ENCODE measurements at places on chromosomes 3 and 15.

GRCh38 chr3:63324621-63325020 lies 46.5 kb downstream of the SYNPR start:
- DNase-seq: no peak

- DNase-seq: no peak
Measured at GRCh38 chr3:190000861-190001196, 119.9 kb downstream of the P3H2 start.

DNA sequence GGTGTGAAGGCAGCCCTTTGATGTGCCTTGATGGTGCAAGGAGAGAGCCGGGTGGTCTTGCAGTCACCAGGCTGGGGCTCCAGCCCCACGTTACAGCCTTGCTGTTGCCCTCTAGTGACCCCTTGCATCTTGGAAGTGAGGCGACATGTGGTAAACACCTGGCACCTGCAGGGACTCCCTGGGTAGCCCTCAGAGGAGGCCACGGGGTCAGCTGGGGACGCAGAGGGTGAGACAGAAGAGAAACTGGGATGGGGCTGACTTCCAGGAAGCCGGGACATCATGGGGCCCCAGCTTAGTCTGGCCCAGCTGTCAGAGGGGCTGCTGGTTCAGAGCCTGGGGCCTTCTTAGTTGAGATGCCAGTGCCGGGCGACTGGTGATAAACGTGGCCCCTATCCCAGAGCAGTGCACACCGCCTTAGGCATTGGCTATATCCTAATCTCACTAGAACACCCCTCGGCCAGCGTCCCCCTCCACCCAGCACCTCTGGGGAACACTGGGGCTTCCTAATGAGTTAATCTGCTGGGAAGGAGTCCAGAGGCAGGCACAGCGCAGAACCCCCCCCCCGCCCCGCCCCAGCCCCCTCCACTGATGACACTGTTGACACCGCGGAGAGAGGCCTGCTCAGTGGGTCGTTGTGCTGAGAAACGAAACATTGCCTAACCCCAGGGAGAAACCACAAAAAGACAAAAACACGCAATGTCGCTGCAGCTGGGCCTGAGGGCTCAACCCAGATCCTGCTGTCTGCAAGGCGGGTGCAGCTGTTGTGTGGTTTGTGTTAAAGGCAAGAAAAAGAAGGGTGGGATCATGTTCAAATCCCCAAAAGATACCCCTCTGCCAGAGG lies 60.5 kb upstream of the KLF13 start:
- DNase-seq: peak; percentile 98

- DNase-seq: no peak
Measured at GRCh38 chr3:119085070-119085439, 50.4 kb upstream of the IGSF11 start.

GRCh38 chr15:74291101-74292071 lies 55.3 kb downstream of the CCDC33 start:
- peak; percentile 96 for DNase-seq

- DNase-seq: peak; percentile 54
Measured at GRCh38 chr15:78195735-78196201, 38.6 kb downstream of the ACSBG1 start.

DNA sequence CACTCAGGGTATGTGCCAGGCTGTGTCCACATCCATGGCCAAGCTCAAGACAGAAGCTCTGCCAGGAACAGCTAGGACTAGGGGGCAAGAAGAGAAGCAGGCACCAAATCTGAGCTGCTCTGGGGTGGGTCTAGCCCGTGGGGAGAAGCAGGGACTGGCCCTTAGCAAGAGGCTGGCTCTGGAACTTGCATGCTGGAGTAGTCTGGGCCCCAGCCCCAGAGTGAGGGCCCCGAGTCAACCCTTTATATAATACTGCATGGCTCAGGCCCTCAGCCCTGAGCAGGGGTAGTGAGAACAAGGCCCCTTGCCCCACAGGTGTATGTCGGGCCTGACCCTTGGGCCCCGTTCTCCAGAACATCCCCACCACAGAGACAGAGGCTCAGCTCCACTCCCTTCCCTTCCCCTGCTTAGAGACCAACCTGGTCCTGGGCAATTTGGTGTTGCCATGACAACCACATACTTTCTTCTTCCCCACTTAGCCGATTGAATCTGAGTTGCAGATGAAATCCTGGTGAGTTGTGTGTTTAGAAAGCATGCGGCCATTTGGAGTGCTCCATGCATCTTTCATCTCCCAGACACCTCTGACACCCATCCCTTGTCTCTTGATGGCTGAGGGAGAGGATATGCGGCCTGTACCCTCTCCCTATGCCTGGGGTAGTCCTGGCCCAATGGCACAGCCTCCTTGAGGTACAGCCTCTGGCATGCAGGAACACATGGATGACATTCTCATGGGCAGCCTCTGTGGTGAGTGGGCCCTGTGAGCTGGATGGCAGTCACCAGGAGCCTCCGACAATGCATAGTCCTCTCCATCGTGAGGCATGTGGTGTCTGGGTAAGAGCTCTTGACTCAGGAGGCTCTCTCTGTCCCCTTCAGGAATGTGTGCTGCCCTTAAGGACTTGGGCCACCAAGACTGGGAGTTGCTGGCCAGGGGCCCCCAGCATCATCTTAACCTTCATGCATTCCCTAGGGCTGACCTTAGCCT lies 29.2 kb upstream of the SFMBT1 start:
- DNase-seq: no peak

DNA sequence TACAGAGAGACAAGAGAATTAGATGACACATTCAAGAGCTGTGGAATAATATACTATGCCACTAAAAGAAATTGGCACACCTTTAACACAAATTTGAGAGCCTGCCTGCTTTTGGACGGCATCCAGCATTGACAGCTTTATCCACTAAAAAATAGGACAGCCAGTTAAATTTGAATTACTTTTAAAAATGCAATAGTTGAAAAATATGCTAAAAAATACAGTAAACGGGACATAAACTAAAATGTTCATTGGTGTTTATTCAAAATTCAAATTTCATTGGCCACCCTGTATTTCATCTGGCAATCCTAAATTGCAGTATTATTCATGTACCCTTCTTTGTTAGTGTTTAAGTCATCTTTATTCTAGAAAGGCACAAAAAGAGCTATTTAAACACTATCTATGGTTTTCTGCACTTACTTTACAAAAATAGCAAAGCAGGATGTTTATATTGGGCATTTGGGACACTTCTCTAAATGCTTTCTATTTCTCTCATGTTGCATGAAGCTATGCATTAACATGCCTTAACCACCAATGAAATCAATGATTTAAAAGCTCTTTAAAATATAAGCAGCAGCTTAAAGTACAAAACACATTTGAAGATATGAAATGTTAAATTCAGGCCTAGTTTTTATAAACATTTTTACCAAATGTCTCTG lies 160.1 kb downstream of the NEK10 start:
- no peak for DNase-seq

- DNase-seq: no peak
Measured at GRCh38 chr3:177904621-177905020, 631.6 kb upstream of the KCNMB2 start.

DNA sequence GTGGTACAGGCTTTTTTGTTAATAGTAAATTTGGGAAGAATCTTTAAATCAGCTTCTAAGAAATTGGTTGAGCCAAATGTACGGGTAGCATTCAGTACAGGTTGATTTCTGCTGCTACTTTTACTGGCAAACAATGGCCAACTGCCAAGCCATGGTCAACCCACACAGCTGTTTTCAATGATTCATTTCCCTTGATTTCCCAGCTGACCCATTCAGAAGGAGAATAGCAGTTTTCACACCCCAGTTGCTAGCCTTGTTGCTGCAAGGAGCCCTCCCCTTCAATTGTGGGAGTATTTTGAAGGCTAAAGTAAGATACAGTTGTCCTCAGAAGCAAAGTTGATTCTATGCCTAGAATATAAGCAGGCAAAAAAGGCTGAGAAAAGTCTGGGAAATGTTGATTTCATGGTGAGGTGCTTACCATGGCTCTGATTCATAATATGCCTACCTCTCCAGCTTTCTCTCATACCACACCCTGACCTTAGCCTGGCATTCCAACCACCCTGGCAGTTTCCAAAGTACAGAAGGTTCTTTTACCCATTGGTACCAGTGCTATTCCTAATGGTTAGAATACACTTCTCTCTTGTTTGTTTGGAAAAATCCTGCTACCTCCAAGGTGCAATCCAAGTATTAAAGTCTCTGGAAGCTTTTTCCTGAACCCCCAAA lies 320.3 kb upstream of the TGFBR2 start:
- peak; percentile 86 for DNase-seq

- DNase-seq: no peak
Measured at GRCh38 chr15:69701198-69701597, 248.6 kb downstream of the RPLP1 start.

- no peak for DNase-seq
Measured at GRCh38 chr3:196920733-196921132, 21.6 kb downstream of the NCBP2 start.

- peak; percentile 94 for DNase-seq
Measured at GRCh38 chr15:74399511-74400312, 32.3 kb upstream of the CYP11A1 start.

GRCh38 chr3:171115667-171116066 lies 89.1 kb upstream of the SLC2A2 start:
- no peak for DNase-seq

DNA sequence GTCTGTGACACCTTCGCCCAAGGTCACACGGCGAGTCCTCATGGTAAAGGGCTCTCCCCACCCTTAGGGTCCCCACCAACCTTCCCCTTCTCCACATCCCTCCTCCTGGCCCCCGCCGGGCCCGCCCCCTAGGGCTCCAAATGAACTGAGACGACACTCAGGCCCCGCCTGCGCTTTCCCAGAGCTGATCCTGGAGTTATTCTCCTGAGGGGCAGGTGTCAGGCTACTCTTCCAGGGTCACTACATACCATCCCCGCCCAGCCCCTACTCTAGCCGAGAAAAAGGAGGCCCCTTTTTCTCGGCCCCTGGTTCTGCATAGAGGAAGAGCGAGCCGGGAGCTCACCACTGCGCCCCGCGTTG lies 292 bp downstream of the USP4 start:
- no peak for DNase-seq

GRCh38 chr15:40960925-40961324 lies 7.7 kb downstream of the CHAC1 start:
- DNase-seq: no peak

DNA sequence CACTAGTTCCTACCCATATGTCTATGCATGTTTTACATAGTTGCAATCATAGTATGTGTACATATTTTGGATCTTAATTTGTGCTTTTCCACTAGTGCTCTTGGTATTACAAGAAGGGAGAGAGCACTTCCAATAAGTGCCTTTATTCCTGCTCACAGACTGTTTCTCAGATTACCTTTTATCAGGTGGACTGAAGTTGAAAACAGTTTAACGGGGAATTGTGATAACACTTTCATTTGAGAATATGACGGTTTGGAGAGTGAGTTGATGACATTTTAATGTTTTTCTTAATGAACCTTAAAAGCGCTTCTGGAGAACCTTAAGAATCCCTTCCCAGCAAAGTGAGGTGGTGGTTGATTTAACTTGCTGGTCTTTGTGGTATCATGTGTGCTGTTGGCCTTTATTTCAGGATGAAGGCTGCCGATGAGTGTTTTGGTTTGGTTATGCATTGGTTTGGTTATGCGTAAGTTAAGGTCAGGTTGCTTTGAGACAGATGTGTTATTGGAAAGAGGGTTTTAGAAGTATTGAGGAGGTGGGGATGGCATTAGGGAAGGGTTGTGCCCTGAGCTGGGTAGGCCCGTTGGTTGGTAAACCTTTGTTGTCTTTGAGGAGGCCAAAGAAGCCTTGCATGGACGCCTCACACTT lies 2.8 kb downstream of the EDEM1 start:
- DNase-seq: no peak

DNA sequence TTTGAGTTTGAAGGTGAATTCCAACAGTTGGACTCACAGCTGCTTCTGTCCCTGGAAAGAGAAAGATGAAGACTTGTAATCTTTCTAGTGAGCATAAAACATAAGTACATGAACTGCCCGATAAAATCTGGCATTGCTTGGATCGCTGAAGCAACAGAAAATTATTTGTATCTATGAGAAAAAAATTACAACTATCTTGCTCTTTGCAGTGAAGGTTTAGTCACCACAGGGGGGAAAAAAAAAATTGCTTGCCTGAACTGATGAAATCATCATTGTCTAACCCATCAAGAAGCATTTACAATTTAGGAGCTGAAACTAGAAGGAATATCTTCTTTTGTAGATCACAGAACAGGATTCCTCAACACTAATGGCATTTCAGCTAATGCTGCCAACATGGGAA lies 20.0 kb downstream of the TMEM207 start:
- no peak for DNase-seq

DNA sequence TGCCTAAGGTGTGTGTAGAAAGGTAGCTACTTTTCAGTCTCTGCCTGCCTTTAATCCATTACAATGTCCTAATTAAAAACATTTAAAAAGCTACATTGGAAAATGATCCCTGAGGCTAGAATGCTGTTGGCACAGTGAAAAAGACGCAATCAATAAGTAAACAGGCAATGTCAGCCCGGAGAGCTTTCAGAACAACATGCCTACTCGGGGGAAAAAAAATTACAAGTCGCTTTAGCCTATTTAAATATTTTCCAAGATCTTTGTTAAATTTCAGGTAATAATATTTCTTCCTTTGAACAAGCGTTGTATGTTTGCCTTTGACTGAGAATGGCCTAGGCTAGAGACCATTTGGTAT lies 46.6 kb upstream of the CD47 start:
- DNase-seq: no peak

- DNase-seq: peak; percentile 98
Measured at GRCh38 chr15:39426552-39427532, 154.0 kb upstream of the THBS1 start.

- DNase-seq: peak; percentile 46
Measured at GRCh38 chr3:11655196-11655928, 11.6 kb upstream of the VGLL4 start.

DNA sequence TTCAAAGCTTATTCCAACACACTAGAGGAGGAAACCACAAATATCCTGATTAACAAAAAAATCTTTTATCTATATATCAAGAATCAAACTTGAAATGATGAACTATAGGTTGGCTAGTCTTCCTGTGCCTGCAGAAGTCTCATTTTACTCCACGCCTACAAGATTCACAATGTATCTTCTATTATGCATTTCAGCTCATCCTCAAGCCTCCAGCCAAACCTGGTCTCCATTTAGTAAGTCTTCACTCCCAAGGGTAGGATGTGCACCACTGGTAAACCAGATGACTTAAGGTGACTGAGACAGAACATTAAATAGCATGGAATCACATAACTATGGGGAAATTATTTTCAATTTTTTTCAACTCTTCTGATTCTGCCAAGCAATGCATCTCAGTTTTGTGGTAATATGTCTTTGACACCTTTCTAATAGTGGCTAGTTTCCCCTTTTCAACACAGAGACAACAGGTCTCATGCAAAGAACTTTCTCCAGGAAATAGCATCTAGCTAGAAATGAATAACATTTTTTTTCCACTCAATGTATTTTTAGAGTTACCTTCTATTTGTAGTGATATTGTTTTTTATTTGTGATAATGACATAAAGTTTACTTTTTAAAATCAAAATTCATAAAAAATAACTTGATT lies 166.9 kb downstream of the TNIK start:
- DNase-seq: no peak

All from NB4 (cell line).